ENCODE measurements at places on chromosomes 11 and 22.

- no peak for DNase-seq
Observed at GRCh38 chr22:36036167-36036624, 7.6 kb upstream of the RBFOX2 start.

DNA sequence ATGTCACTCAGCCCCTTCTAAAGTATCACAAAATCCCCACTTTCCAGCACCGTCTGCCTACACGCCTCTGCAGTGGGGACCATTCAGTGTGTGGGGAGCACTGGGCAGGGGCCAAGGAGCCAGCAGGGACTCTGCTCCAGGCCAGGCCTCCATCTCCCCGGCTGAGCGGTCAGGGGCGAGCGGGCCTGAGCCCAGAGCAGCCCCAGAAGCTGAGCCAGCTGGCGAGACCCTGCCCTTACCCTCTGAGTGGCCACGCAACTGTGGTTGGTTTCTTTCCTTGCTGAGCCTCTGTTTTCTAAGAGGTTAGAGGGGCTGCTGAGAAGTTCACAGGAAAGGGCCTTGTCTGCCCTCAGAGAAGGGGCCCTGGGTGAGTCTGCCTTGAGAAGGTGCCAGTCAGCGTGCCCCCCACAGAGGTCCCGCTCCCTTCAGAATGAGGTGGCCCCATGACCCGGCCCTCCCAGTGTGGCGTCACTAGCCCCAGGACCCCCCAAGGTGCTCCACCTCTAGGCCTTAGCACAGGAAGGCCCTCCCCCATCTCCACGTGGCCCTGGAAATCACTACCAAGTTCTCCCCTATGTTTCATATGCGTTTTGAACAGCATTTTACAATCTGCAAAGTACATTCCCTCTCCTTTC is 46.9 kb downstream of the WNT11 start:
- no peak for DNase-seq

DNA sequence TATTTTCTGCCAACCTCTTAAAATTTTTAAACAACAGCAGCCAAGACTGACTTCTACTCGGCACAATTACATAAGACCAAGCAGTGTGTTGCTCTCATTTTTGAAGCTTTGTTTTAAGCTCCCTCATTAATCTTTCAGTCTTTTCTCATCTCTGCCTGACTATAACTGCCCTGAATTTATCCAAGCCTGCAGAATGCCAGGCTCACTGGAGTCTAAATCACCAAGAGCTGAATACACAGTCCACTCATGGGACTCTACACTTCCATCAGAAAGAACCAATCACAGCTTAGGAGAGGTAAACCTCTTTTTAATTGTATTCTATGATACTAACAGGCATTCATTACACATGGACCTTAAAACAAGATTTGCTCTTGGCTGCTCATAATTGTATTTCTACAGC is 178.7 kb downstream of the CADM1 start:
- no peak for DNase-seq

DNA sequence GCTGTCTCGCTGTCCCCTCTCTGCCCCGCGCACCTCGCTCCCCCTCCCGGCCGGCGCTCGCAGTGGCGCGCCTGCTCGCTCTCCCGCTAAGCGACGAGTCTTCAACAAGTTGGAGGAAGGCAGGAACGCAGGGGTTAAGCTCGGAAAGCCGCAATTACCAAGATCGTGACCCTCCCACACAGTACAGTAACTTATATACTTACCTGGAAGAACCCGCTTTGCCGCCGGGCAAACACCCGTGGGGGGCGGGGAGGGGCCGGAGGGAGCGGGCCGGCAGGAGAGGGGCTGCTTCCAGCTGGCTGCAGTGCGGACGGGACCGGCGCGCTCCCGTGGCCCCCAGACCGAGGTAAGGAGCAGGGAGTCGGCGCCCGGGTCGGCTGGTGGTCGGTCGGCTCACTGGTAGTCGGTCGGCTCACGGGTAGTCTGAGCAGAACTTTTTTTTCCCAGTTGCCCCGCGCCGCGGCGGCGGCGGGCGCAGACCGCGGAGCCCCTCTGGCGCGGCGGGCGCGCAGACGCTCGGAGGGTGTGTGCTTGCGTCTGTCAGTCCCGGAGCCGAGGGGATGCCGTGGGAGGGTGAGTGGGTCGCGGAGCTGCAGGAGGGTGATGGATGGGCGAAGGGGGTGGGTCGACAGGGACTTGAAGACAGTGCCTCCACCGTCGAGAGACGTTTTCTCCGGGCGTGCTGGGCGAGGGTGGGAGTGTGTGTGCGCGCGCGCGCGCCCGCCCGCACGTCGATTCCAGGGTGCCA is 101.2 kb upstream of the HSD17B12 start:
- peak; percentile 58 for DNase-seq

GRCh38 chr11:95065336-95065735 is 1.4 kb upstream of the SRSF8 start:
- DNase-seq: no peak

DNA sequence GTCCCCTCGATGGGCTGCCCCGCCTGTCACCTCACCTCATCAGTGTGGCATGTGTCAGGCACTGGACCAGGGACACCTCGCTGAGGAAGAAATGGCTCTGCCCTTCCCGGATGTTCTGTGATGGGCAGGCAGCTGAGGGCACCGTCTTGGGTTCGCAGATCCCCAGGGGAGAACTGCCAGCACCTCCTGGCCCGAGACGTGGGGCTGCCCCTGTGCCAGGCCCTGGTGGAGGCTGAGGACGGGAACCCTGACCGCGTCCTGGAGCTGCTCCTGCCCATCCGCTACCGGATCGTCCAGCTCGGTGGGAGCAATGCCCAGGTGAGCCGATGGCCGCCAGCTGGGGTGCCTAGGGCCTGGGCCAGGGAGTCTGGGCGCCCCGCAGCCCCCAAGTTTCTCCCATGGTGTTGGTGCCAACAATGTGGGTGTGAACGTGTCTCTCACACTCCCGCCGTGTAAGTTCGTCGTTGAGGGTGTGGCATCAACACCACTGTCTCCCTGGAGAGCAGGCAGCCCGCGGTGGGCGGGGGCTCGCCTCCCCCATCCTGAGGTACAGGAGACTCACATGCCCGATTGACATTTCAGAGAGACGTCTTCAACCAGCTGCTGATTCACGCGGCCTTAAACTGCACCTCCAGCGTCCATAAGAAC is 7.3 kb upstream of the GTSE1 start:
- no peak for DNase-seq

DNA sequence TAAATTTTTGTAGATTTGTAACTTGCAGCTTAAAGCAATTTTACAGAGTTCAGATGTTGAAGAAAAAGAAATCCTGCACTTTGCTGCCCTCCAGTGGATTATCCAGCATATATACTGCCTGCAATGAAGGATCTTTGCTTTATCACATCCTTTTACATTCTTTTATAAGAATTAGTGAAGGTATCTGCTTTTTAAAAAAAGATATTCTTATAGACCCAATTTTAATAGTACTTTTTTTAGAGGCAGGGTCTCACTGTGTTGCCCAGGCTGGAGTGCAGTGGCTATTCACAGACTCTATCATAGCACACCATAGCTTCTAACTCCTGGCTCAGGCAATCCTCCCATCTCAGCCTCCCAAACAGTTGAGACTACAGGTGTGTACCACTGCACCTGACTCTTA is 60.7 kb downstream of the TTC17 start:
- DNase-seq: peak; percentile 57

DNA sequence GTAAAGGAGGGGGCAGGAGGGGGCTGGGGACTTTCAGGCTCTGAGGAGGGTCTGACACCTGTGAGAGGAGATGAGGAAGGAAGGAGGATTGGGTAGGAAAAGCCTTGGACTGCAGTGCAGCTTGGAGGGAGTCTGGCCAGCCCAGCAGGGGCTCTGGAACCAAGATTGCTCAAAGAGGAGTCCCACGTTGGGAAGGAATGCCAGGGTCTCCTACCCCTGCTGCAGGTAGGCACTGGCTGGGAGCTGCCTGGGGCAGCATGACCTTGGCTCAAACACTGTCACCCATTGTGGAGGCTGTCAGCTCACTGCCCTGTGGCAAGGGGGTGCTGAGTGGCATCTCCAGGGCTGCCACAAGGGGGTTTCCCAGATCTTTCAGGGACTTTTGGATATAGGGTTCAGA is 94.5 kb downstream of the RPS6KA4 start:
- DNase-seq: no peak

DNA sequence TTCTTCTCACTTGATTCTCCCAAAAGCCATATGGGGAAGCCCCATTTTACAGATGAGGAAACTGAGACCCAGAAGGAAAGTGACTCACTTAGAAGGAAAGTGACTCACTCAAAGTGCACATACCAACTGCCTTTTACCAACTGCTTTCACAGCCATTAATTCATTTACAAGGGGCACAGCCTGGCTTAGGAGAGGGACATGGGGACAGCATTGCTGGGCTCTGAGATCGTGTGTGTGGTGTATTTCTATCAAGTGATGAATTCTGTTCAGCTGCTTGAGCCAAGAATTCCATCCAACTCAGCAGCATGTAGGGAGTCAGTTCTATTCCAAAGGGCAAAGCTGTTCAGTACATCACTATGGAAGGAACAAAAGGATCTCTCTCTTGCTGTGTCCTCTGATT is 23.5 kb upstream of the PAK1 start:
- peak; percentile 16 for DNase-seq

DNA sequence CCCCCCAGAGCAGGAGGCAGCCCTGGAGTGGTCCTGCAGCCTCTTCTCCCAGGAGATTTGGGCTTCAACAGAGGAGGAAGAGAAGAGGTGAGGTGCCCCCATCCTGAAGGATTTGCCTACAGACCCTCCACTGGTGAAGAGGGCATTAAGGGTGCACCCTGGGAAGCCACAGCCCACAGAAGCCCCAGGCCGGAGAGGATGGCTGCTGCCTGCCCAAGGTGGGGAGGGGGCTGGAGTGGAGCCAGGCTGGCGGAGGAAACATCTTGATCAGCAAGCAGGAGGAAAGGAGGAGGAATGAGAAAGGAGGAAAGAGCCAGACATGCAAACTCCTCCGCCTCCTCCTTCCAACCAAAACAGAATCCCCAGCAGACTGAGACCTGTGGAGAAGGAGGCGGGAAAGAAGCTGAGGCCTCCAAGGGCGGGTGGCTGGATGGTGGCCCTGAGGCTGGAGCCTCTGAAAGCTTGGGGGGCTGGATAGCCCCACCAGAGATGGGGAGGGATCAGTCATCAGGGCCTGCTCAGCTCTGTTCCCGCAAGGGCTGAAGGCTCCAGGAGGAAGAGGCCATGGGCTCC is 31.3 kb downstream of the ARRB1 start:
- no peak for DNase-seq

- DNase-seq: no peak
Observed at GRCh38 chr11:637593-638521, 788 bp downstream of the DRD4 start.

DNA sequence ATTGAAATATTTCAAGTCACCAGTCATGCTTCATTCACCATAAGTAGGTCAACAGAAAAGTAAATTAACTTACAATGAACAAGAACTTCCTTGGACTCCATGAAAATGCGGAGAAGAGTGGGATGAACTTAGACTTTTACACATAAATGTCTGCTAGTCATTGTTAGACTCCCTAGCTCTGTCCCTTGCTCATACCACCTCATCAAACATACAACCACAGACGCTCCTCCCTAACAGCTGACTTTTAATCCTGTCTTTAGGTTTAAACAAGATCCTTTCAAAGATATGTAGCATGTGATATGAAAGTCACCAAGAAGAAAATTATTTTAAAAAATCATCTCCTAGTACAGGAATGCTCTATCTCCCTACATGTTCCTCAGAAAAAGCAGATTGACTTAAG is 248.1 kb downstream of the DLG2 start:
- no peak for DNase-seq

GRCh38 chr11:1302041-1302460 is 7.4 kb downstream of the TOLLIP start:
- DNase-seq: no peak

DNA sequence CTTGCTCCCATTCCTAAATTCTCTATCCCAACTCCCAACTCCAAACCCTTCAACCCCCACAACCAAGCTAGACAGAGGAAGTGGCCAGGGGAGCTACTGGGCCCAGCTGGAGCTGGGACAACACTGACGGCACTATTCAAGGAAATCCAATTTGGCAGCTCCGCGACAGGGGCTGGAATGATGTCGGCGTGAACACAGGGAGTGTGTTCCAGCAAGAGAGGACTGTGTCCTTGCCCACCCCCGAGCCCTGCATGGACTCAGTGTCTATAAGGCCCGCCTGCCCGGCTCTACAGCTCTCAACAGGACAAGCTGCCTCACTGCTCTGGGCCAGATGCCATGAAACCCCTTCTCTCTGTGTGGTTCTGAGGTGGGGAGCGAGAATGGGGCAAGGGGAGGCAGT is 11.3 kb downstream of the PCSK7 start:
- no peak for DNase-seq

All from activated naive CD4-positive, alpha-beta T cell treated with anti-CD3 and anti-CD28 coated beads for 36 hours (primary cell).